Activated CD4-positive, alpha-beta T cell treated with anti-CD3 and anti-CD28 coated beads for 24 hours (primary cell): ENCODE measurements at places on chromosomes 12 and 14.

GRCh38 chr12:80857311-80857710, 80.4 kb downstream of the LIN7A start:
- DNase-seq = no peak

- DNase-seq = no peak
Measured at GRCh38 chr14:22837114-22837749, 847 bp downstream of the MMP14 start.

GRCh38 chr12:3556716-3557115, 65.7 kb downstream of the PRMT8 start:
- DNase-seq = no peak

DNA sequence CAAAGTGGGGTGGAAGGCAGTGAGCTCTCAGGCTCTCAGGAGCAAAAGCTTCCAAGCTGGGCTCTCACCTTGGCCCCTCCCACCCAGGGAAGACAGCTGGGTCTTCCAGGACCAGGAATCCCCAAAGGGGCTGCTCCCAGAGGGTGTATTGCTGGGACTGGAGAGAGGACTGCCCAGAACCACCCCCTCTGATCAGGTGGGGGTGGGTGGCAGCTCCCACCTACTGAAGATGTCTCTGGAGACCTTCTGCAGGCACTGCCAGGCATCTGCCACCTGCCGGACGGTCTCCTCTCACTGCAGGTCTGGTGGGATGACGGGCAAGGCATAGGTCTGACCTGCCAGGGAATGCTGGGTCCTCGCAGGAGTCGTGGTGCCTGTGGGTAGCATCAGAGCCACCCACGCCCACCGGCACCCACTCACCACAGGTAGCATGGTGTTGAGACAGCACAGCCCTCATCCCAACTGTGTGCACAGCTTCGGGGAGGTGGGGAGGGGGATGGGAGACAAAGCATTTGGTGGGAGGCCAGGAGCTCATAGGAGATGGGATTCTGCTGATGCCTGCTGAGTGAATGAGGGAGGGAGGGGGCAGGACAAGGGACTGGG, 103.2 kb downstream of the SINHCAF start:
- DNase-seq = no peak

GRCh38 chr12:100758083-100758482, 36.5 kb upstream of the ANO4 start:
- no peak for DNase-seq

DNA sequence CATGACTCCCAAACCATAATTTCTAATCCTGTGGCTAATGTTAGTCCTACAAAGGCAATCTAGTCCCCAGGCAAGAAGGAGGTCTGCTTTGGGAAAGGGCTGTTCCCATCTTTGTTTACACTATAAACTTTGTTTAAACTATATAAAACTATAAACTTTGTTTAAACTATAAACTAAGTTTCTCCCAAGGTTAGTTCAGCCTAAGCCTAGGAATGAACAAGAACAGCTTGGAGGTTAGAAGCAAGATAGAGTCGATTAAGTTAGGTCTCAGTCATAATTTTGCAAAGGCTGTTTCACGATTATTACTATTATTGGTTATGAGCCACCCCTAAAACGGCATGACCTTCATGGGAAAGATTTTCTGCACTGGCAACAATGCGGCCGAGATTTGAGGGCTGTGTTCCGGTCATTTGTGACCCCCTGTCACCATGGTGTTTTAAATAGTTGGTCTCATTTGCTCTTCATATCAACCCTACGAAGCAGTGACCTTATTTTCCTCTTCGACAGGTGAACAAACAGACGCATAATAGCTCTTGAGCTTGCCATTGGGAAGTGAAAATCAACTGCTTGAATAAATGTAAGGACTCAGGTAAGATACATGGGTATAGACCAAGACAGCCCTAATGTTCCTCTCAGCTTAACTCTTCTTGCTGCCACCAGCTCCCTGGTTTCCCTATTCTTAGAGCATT, 322.6 kb upstream of the TMEM132C start:
- DNase-seq = no peak

- no peak for DNase-seq
Measured at GRCh38 chr12:50400104-50400637, 514 bp upstream of the LARP4 start.

GRCh38 chr14:69087061-69087461, 65.9 kb downstream of the DCAF5 start:
- DNase-seq = no peak

GRCh38 chr14:54730156-54730961, 163.4 kb downstream of the SAMD4A start:
- peak; percentile 11 for DNase-seq

DNA sequence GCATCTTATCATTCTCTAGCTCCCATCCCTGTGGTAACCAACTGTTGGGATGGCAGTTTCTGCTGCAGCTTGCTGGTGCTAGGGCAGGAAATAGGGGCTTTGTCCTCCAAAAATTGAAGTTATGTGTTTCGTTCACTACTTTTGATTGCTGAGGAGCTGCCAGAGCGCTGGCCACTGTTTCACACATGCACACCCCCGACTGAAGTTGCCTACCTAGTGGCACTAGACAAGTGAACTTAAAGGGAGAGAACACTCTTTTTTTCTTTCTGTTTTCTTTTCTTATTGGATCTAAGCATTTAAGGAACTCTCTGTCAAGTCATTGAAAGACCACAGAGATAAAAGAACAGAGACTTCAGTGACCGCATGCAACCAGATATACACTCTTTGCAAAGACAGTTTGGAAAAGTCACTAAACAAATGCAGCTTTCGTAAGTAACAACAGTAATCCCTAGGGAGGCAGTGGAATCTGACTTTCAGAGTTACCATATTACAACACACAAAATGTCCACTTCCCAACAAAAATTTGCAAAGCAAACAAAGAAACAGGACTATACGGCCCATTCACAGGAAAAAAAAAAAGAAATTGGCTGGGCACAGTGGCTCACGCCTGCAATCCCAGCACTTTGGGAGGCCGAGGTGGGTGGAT, 12.0 kb downstream of the TFCP2 start:
- no peak for DNase-seq

DNA sequence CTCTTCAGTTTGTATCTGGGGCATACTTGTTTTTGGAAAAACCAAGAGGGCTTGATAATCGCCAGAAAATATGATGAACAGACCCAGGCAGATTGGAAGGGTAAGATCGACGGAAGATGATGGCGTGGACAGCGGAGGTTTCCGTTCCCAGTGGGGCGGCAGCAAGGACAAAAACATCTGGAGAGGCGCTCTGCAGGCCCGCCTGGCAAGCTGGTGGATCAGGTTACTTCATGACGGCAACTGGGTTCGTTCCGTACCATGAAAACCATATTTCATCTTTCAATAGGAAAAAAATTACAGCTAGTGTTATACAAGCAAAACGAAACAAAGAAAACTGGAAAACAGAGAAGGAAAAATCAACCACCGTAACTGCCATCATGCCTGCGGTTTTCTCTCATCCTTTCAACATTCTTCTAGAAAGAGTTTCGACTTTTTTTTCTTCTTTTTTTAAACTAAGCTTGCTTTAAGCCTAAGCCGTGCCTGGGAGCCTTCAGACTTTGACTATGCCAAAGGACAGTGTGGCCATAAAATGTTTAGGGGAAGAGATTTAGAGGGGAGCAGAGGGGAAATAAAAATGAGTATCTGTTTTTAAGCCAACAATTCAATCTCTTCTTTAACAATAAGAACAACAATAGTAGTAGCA, 210.5 kb downstream of the FOXN3 start:
- DNase-seq = no peak

DNA sequence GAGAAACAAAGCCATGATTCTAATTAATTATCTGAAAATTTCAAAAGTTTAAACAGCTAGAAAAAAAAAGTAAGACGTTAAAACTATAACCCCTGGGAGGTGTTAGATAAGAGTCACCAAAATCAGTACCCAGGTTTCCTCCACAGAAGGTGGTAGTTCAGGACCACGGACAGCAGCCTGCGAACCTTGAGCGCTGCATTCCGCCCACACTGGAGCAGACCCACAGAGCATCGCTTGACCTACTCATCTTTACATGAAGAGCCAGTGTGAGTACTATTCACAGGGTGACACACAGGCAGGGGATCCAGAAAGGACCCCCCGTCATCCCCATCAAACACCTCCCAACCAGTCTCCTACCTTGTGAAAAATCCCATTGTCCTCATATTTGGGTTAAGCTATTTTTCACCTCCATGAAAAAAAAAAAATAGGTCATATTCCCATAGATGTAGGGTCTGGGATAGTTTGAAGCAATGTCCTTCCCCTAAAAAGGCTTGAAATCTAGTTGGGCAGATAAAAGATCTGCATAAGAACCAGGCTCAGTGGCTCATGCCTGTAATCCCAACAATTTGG, 8.8 kb upstream of the CHGA start:
- DNase-seq = peak; percentile 23

GRCh38 chr12:5582018-5582417, 150.1 kb downstream of the NTF3 start:
- DNase-seq = no peak

DNA sequence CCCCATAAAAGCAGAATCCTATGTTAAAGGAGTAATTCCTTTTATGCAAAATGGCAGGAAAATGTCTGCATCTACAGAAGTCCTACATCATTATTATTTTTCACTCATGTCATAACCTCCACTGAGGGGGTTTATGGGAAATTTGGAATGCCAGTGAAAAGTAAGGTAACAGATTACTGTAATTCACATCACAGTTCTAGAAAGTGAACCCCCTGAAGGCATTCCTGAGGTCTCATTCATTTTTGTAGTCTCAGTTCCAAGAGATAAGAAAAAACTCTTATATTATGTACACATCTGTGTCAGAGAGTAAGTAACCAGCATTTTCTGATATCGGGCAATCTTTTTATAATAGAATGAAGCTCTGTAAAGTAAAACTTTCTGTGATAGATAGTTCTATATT, 28.8 kb upstream of the BCAT1 start:
- no peak for DNase-seq

- no peak for DNase-seq
Measured at GRCh38 chr14:69712599-69713088, 54.3 kb upstream of the SRSF5 start.

- no peak for DNase-seq
Measured at GRCh38 chr12:68481181-68481941, 129.3 kb upstream of the RAP1B start.

DNA sequence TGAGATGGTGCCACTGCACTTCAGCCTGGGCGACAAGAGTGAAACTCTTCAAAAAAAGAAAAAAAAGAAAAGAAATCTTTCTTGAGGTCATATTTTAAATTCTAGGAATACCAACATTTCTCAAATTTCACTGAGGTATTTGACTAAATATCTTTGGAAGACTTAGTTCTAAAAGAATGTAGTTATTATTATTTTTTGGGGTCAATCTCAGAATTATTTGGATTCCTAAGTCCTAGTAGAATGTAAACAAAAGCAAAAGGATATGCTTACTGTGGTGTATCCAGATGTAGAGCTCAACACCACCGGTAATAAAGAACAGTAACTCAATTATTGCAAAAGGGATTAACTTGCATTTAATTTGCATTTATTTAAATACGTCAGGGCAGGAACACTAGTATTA, 25.0 kb downstream of the PRICKLE1 start:
- DNase-seq = no peak

- no peak for DNase-seq
Measured at GRCh38 chr14:76088771-76089571, 62.8 kb upstream of the GPATCH2L start.

GRCh38 chr12:67804168-67804567, 155.6 kb downstream of the DYRK2 start:
- DNase-seq = peak; percentile 41

- DNase-seq = no peak
Measured at GRCh38 chr12:70543444-70543843, 93.8 kb downstream of the PTPRB start.

DNA sequence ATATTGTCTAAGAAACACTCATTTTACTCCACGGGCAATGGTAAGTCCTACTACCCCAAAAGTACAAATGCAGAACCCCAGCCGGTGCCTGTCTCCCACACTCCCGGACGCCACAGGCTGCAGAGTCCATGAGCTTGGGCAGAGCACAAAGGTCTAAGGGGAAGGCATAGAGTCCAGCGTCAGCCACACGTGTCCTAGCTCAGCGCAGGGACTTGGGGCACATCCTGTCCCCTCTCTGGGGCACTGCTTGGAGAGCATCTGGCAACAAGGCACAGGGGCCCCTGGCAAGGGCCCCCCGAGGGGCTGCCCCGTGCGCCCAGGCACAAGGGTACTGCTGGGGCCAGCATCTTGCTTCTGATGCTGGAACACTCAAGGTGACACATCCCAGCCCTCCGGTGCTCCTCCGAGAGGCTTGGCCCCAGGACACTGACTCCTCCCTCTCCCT, 58.4 kb downstream of the BCL11B start:
- no peak for DNase-seq

DNA sequence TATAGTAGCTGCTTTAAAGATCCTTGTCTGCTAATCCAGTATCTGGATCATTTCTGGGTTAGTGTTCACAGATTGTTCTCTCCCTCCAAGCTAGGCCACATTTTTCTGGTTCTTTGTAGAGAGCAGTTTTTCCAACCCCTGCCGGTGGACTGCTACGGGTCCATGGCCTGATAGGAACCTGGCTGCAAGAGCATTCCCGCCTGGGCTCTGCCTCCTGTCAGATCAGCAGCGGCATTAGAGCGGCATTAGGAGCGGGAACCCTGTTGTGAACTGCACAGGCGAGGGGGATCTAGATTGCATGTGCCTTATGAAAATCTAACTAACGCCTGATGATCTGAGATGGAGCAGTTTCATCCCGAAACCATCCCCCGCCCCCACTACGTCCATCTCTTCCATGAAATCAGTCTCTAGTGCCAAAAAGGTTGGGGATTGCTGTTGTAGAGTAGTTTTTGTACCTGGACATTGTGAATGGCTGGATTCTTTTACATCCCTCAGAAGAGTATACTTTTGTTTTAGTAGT, 50.4 kb downstream of the MYRFL start:
- DNase-seq = no peak

- DNase-seq = no peak
Measured at GRCh38 chr14:60775296-60775695, 40.7 kb downstream of the MNAT1 start.

GRCh38 chr12:63790608-63790945, 10.9 kb downstream of the RXYLT1 start:
- no peak for DNase-seq

DNA sequence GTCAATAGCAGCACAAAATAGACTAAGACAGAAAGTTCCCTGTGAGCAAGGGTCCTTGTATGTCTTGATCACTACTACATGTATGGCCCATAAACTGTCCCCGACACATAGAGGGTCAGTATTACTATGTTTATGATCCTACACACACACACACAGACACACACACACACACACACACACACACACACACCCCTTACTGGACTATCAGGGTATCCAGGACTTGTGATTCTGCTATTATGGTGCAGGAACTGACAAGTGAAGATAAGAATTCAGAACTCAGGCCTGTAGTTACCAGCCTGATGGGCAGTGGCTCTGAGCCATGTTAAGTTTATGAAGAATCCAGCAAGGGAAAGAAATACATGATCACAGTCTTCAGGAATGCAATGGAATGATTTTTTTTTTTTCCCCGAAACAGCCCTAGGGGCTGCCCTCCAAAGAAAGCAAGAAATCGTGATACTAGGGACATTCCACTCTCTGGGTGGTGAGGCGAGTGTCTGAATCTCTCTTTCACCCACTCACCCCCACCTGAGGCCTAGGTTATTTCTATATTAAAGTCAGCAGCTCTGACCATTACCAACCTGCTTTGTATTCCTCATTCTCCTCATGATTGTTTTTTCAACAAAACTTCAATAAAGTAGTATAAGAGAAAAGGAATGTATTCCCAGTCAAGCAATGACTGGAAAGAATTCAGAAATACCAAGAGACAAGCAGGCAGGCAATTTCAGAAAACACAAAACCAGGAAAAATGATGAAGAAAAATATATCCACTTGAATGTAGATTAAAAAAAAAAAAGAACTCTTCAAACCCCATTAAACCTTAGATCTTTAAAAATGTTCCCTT, 105.8 kb downstream of the AVPR1A start:
- no peak for DNase-seq
